ENCODE measurements at places on chromosomes 3 and 15.

GRCh38 chr15:49621887-49622286 lies 1.0 kb downstream of the DTWD1 start:
- DNase-seq = no peak

DNA sequence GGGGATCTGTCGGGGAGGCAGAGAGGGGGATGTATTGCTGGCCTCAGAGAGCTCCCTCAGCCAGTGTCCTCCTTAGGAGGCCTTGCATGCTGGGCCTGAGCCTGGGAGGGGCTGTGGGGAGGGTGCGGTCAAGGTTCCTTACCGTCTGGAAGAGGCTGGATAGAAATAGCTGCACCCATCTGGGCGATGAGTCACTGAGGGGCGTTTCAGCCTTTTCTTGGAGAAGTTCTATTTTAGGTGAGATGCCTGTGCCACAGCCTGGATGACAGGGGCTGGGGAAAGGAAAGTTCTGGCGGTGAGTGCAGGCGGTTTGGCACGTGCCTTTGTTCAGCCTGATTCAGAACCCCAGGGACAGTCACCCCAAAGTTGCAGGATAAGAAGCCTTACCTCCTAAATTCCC lies 35.7 kb upstream of the APEH start:
- DNase-seq = no peak

DNA sequence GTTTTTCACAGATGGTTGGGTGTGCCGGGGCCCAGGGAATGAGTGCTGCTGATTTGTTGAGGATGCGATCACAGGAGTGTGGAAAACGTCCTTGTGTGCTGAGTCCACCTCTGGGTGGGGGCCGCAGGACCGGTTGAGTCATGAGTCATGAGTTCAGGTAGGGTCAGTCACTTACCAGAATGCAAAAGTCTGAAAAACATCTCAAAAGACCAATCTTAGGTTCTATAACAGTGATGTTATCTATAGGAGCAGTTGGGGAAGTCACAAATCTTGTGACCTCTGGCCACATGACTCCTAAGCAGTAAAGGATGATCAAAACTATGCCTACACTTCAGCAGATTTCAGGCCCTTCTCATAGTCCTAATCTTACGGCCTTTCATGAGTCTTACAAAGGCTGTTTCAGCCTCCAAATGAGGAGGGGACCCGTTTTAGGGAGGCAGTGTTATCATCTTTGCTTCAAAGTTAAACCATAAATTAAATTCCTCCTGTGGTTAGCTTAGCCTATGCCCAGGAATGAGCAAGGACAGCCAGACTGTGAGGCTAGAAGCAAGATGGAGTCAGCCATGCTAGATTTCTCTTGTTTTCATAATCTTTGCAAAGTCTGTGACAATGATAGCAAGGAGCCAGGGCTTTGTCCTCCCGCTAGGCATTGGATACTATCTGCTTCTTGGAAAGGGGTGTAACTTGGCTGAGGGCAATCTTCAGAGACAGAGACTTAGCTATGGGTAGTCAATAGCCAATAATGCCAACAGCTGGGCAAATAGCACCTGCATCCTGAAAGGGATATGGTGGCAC lies 30.6 kb upstream of the PIAS1 start:
- peak; percentile 44 for DNase-seq

GRCh38 chr15:62783303-62783957 lies 259.1 kb upstream of the TPM1 start:
- DNase-seq = no peak

- peak; percentile 48 for DNase-seq
These were observed 118.2 kb upstream of the PROK2 start for GRCh38 chr3:71903112-71903495.

DNA sequence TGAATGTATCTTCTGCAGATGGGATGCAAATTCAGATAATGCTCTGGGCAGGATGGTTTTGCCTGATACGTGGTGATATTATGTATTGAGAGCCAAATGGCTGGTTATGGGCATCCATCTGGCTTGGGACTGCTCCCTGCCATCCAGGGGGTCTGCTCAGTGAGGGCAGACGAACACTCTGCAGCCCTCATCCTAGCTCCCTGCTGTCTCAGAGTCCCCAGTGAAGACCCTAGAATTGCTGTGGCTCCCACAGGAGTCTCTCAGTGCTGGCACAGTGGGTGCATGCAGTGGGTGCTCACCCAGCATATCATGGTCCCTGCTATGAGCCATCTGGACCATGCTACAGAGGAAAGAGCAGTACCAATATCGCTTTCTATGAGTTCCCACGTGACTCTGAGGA lies 10.3 kb downstream of the CX3CR1 start:
- DNase-seq = no peak

- DNase-seq = no peak
These were observed 368.0 kb upstream of the AGTR1 start for GRCh38 chr3:148329481-148330235.

GRCh38 chr3:111568911-111569310 lies 26.2 kb downstream of the ZBED2 start:
- DNase-seq = no peak

DNA sequence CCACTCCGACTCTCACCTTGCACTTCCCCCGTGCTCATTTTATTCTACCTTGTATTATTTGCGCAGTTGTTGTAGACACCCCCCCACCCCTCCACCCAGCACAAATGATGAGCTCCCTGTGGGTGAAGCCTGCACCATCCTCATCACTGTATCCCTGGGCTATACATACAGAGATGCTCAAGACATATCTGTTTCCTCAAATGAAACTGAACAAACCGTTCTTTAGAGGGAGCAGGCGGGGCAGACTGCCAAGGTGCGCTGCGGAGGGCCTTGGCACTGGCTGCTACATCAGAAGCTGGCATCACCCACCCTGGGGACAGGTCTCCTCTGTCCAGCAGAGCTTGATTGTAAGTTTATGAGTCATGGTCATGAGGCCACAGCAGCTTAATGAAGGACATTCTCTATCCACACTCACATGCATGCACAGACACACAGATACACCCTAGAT lies 29.0 kb downstream of the ADCY5 start:
- no peak for DNase-seq

- no peak for DNase-seq
These were observed 15.9 kb upstream of the FOXP1 start for GRCh38 chr3:71599416-71599815.

GRCh38 chr3:147418808-147419701 lies 9.9 kb downstream of the ZIC1 start:
- DNase-seq = no peak

GRCh38 chr15:74326746-74327145 lies 40.7 kb downstream of the CYP11A1 start:
- DNase-seq = no peak

- DNase-seq = no peak
These were observed 88.8 kb upstream of the C3orf80 start for GRCh38 chr3:160136421-160136820.

DNA sequence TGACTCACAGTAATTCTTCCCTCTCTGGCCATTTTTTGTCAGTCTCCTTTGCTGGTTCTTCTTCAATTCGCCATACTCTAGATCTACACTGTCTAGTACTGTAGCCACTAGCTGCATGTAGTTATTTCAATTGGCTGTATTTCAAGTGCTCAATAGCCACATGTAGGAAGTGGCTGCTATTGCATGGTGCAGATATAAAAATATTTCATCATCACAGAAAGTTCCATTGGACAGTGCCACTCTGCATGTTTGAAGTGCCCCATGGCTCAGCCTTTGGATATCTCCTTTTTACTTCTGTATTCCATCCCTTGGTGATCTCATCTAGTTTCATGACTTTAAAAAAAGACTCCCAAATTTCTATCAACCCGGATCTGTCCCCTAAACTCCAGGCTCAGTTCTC lies 22.1 kb downstream of the PPP2R3A start:
- DNase-seq = peak; percentile 31

GRCh38 chr3:151227266-151227806 lies 24.3 kb upstream of the GPR171 start:
- peak; percentile 59 for DNase-seq
